Activated CD4-positive, alpha-beta T cell treated with anti-CD3 and anti-CD28 coated beads for 4 hours (primary cell): ENCODE measurements at places on chromosomes 2 and 18.

GRCh38 chr2:235468978-235469655, 24.7 kb upstream of the AGAP1 start:
- DNase-seq = no peak

DNA sequence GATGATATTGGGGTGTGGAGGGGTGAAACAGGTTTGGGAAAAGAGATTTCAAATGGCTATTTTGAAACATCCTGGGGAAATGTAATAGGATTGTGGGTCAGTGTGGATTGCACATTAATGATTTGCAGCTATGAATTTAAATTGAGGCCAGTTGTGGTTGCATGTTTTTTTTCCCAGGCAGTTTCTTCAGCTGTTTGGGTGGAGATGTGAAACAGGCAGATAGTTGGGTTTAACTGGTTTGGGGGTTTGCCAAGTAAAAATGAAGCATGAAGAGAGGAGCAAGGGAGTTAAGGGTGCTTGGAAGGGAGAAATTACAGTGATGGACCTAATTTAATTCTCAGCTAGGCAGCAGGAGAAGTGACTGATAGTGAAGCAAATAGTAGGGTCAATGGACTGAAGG, 16.8 kb downstream of the GPD2 start:
- no peak for DNase-seq

DNA sequence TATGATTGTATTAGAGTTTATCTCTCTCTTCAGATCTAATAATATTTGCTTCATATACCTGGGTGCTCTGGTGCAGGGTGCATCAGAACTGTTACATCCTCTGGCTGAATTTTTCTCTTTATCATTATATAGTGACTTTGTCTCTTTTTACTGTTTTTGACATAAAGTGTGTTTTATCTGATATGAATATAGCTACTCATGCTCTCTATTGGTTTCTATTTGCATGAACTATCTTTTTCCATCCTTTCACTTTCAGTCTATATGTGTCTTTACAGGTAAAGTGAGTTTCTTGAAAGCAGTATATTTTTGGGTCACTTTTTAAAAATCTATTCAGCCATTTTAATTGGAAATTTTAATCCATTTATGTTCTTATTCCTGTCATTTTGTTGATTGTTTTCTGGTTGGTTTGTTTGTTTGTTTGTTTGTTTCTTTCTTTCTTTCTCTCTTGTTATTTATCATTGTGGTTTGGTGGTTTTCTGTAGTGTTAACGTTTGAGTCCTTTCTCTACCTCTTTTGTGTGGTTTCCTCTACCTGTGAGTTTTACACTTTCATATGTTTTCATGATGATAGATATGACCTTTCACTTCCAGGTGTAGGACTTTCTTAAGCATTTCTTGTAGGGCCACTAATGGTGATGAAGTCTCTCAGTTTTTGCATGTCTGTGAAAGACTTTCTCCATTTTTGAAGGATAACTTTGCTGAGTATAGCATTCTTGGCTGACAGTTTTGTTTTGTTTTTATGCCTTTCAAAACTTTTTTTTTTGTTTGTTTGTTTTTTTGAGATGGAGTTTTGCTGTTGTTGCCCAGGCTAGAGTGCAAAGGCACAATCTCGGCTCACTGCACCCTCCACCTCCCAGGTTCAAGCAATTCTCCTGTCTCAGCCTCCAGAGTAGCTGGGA, 54.9 kb downstream of the CCNT2 start:
- no peak for DNase-seq

GRCh38 chr2:234392041-234392615, 104.8 kb downstream of the ARL4C start:
- no peak for DNase-seq

DNA sequence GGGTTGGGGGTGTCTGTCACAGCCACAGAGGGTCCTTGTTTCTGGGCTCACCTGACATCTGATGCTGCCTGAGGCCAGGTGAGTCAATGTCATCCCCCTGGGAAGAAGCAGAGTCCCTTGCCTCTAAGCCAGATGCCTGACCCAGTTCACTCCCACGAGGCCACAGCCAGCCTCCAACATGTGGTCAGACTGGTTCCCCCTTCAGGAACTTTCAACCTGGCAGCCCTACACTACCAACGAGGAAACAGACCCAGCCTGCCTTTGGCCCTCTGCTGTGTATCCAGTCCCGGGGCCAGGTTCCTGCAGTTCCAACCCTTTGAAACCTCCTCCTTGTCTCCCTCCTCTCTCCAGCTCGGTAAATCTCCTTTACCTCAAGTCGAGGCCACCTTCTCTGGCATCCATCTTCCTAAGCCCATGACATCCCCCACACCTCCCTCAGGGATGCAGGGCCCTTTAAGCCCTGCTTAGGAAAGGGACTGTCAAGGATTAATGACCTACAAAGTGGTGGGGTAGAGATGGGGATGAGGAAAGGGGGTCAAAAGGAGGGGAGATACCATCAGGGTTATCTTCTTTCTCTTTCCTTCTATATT, 49.2 kb upstream of the SMAD2 start:
- no peak for DNase-seq

GRCh38 chr2:55160422-55160821, 71.7 kb downstream of the CLHC1 start:
- no peak for DNase-seq

DNA sequence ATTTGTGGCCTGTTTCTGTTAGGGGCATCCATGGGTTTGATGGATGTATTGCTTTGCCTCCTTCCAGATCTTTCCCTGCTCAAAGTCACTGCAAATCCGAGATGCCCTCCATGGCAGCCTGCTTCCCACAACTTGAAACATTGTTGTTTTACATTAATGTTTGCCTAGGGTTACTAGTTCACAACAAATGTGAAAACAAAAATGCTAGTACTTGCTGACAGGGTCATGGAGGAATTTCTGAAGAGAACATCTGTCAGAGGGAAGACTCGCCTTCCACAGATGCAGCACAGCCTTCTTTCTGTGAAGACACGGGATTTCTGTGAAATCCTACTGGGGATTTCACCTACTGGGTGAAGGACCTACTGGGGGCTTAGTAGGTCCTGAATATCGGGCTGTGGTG, 260.0 kb upstream of the FN1 start:
- no peak for DNase-seq

GRCh38 chr2:205772983-205773382, 90.7 kb downstream of the NRP2 start:
- no peak for DNase-seq

DNA sequence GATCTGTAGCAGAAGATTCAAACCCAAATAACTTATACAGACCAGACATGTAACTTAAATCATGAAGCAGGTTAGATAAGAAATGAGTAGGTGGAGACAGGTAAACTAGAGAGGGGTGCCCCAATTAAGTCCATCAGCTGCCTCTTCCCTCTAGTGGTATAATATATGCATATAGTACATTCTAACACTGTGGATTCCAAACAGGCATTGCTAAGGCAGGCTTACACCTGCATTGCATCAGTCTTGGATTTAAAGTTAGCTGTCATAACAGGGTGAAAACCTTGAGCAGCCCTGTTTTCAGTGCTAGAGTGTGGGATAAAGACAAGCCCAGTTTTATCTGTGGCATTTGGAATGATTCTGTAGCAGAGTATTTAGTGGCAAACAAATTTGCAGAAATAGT, 63.4 kb downstream of the NYAP2 start:
- no peak for DNase-seq

DNA sequence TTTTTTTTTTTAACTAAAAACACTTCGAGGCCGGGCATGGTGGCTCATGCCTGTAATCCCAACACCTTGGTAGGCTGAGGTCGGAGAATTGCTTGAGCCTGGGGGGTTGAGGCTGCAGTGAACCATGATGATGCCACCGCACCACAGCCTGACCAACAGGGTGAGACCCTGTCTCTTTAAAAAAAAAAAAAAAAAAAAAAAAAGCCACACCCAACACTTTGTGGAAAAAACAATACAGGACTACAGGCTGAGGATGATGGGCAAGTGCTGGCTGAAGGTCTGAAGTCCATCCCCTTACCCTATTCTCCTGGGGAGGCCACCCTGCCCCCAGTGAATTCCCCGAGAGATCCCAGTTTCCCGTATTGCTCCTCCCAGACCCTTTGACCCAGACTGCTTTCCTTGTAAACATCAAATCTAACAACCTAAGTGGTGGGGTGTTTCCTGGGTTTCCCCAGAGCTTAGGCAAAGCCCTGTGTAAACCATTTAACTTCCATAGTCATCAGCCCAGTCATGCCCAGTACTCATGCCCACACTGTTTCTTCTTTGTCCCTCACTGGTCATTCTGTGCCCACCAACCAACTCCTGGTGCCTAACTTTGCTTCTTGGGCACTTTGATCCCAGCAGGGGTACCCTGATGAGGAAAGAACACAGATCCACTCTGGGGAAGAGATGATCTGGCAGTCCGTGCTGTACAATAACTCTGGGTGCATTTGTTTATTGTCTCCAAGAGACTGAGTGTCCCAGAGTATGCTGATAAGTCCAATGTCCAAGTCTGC, 5.8 kb upstream of the TMEM37 start:
- DNase-seq = no peak

DNA sequence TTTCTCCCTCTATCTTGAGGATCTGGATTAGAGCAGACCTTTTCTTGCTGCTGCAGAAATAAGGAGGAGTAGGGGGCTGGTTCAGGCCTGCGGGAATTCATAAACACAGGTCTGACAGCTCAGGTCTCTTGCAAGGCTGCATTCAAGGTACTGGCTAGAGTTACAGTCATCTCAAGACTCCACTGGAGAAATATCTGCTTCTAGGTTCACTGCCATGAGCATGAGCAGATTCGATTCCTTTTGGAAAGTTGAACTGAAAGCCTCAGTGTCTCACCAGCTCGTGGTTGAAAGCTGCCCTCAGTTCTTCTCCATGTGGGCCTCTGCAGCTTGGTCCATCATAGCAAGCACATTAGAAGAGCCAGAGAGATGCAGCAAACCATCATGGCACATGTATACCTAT, 124.4 kb upstream of the SETBP1 start:
- DNase-seq = no peak

DNA sequence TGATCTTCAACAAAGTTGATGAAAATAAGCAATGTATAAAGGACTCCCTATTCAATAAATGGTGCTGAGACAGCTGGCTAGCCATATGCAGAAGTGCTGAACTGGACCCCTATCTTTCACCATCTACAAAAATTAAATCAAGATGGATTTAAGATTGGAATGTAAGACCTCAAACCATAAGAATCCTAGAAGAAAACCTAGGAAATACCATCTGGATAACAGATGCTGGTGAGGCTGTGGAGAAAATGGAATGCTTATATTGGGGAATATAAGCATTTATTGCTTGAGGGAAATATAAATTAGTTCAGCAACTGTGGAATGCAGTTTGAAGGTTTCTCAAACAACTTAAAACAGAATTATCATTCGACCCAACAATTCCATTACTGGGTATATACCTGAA, 89.6 kb downstream of the GCA start:
- DNase-seq = no peak

GRCh38 chr2:21372654-21373053, 248.9 kb downstream of the TDRD15 start:
- no peak for DNase-seq

DNA sequence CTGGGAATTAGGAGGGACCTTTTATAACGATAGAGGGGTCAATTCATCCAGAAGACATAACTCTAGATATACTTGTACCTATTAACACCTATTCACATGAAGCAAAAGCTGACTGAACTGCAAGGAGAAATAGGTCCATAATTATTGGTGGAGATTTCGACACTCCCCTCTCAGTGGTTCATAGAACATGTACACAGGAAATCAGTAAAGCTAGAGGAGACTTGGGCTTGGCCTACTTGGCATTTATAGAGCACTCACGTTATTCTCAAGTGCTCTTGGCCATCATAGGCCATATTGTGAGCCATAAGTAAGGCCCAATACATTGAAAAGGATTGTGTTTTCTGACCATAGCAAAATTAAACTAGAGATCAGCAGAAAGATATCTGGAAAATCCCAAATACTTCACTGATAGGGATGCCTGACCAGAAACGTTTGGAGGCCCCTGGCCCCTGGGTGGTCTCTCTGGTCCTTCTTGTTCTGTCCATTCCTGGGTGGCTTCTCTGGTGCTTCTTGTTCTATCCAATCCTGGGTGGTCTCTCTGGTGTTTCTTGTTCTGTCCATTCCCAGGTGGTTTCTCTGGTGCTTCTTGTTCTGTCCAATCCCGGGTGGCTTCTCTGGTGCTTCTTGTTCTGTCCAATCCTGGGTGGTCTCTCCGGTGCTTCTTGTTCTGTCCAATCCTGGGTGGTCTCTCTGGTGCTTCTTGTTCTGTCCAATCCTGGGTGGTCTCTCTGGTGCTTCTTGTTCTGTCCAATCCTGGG, 49.0 kb downstream of the SNED1 start:
- DNase-seq = no peak

GRCh38 chr18:50195689-50196088, 742 bp upstream of the MYO5B start:
- no peak for DNase-seq

GRCh38 chr18:2515908-2516625, 55.2 kb downstream of the METTL4 start:
- peak; percentile 2 for DNase-seq

- no peak for DNase-seq
Observed at GRCh38 chr2:75431276-75431675, 129.5 kb downstream of the EVA1A start.

DNA sequence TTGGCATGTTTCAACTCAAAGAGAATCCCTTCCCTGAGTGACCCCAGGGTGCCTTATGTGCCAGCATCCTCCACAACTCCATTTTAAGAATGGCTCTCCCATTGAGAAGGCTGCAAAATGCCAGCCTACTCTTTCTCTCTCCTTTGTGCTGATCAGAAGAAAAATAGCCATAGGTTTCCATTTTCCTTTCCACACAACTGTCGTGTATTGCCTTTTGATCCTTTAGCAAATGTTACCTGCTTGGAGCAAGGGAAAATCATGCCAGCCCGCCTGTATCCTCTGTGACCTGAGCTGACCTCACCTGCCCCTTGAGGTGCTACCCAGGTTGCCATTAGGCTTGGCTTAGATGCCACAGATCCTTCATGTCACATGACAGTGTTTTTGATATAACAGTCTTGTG, 38.8 kb downstream of the DPYSL5 start:
- no peak for DNase-seq

DNA sequence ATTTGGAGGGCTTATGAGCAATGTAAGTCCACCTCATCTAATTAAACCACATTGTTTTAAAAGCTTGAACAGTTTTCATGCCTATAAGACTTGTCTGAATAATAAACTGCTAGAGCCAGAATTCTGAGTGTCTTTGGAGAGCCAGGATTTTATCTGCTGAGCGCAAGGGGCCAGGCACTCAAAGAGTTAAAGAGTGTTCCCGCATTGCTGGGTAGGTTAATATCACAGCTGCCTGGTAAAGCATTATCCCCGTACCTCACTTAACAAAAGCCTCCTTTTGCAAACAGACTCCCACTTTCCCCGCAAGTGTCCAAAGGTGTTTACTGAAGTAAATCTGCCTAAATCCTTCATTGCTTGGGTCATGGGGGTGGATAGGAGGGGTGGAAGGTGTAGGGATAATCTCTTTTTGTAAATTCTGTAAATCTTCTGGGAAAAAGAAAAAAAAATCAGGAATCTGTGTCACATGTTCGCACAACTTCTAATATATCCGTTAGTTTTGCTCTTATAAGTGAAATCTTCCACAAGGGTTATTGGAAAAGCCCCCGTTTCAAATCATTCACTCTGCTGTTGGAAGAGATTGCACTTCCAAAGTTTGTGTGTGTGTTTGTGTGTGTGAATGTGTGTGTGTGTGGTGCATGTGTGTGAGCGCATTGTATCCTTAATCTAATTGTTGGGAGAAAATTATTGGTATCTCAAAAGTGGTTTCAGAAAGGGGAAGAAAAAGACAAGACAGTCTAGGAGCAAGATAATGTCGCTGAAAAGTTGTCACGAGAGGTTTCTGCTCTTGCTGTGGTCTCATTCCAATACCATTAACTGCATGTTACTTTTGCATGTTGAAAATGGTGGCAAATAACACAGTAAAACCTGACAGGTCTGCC, 10.7 kb downstream of the ZEB2 start:
- DNase-seq = no peak

GRCh38 chr2:197786010-197786877, 1.1 kb upstream of the BOLL start:
- peak; percentile 54 for DNase-seq
